GM03348 (cell line): ENCODE measurements at places on chromosomes 12 and 14.
A peak's percentile ranks its signal among the peaks of the same experiment; 100 is the strongest.

DNA sequence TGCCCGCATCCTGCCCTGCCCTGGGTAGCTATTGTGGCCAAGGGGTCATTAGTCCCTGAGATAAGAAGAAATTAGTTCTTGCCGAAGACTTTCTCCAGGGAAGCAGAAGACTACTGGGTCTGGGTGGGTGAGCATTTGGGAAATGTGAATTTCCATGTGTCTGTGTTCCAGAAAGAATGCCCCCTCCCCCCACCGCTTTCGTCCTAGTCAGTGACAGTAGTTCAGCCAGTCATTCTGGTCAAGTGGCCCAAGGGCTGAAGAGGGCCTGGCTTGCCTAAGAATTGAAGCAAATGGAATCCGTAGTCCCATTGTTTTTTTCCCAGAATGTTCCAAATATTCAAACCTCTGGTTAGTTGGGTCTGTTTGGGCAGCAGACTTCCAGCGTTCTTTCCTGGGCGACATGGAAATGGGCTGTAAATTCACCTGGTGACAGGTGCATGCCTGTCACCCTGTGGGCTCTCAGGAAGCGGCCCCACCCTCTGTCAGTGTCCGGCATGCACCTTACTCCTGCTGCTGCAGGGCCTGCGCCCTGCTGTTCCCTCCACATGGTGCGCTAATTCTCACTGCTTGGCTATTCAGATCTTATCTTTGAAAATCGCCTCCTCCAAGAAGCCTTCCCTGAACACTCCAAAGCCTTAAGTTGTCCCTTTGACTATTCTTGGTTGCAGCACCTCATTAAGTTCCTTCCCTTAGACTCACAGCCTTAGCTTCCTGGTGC, 1.4 kb upstream of the RFLNA start:
- no peak for DNase-seq

- no peak for DNase-seq
Observed at GRCh38 chr14:33704481-33704880, 246.4 kb downstream of the EGLN3 start.

DNA sequence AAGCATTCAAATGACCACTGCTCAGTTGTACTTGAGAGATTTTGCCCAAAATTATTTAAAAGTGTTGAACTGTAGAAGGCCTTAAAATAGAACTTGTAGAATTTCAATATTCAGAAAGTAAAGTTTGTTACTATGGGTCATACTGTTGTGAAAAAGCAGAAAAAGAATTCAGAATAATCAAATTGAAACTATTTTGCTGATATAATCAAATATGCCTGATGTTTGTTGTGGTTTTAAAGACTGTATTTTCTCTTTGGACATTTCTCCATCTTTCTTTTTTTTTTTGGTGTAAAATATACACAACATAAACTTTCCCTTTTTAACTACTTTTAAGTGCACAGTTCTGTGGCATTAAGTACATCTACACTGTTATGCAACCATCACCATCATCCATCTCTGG, 374.7 kb downstream of the APAF1 start:
- no peak for DNase-seq

GRCh38 chr14:45194964-45195363, 58.0 kb downstream of the MIS18BP1 start:
- no peak for DNase-seq

DNA sequence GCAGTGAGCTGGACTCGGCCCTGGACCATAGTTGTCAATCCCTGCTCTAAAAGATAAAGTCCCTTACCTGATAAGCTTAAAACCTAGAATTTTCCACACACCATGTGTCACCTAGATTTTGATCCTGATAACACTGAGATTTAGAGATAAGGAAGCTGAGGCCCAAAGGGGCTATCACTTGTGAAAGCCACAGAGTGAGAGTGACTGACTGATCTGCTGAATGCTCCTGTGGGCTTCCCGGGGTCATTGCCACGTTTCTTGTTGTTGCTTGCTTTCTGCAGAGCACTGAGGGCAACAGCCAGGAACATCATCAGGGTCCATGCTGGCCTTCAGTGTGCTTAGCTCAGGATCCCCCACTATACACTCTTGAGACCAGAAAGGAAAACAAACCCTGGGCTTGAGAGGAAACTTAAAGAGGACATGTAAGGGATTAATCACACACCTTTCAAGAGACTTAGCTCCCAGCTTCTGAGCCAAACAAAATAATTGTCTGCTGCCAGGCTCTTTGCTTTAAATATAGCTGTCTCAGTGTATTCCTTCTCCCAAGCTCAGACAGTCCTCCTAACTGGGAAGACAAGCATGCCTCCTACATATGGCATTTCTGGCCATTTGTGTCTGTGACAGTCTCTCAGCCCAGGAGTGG, 82.6 kb upstream of the ARHGAP5 start:
- DNase-seq = no peak

DNA sequence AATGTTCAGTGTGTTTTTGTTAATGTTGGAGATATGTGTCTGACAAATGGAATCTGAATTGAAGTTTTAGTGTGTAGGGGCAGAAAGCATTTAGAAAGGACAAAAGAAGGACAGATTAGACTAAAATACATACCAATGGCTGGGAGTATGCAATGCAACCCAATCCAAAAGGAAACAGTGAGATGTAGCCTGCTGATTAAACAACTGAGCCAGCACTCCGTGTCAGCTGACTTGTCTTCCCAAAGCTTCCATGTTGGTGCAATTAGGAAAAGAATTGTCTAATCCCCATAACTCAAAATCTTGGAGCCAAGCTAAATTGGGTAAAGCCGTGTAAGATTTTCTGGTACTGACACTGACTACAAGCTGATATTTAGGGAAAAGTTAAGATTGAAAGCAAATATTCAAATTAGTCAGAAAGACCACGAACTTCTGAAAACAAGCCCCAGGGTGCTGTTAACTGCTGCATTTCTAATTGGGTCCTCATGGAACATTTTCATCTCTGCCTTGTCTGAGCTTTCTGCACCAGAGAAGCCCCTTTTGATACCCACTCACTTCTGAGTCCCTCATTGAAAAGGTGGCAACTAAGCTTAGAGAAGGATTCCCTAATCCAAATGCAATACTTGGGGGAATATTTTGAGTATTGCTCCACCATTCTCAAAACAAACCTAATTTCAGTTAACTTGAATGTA, 109.1 kb downstream of the DAD1 start:
- DNase-seq = no peak

- peak; percentile 3 for DNase-seq
Observed at GRCh38 chr14:29348504-29348903, 579.1 kb downstream of the PRKD1 start.

GRCh38 chr14:97159124-97159523, 361.9 kb downstream of the VRK1 start:
- no peak for DNase-seq

GRCh38 chr12:25594376-25594775, 41.3 kb upstream of the LMNTD1 start:
- DNase-seq = no peak

- DNase-seq = no peak
Observed at GRCh38 chr14:79638672-79639266, 572.5 kb downstream of the DIO2 start.

- DNase-seq = no peak
Observed at GRCh38 chr12:120110550-120111501, 5.7 kb downstream of the RAB35 start.

- DNase-seq = no peak
Observed at GRCh38 chr12:108119126-108119973, 9.7 kb upstream of the WSCD2 start.

- DNase-seq = no peak
Observed at GRCh38 chr12:127656266-127656665, 610.7 kb upstream of the TMEM132C start.

DNA sequence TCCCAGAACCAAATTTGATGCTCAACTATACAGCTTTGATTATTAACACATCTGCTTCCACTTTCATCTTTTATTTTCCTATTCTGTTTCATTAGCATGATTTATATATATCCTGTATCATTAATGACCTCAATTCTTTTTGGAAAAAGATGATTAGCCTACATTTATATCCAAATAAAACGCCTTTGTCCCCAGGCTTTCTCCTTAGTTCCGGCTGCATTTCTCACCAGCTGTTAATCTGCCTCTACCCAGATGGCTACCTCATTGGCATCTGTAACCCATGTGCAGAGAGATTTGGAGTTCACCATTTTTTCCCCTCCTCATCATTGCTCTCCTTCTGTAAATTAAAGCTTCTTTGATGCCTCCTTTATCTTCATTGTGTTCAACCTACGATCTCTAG, 336.8 kb upstream of the RGS6 start:
- no peak for DNase-seq
